Activated CD8-positive, alpha-beta memory T cell treated with anti-CD3 and anti-CD28 coated beads for 1 hour (primary cell): ENCODE measurements at places on chromosomes 2 and 18.

- no peak for DNase-seq
Observed at GRCh38 chr2:236587861-236588815, 18.5 kb downstream of the ACKR3 start.

DNA sequence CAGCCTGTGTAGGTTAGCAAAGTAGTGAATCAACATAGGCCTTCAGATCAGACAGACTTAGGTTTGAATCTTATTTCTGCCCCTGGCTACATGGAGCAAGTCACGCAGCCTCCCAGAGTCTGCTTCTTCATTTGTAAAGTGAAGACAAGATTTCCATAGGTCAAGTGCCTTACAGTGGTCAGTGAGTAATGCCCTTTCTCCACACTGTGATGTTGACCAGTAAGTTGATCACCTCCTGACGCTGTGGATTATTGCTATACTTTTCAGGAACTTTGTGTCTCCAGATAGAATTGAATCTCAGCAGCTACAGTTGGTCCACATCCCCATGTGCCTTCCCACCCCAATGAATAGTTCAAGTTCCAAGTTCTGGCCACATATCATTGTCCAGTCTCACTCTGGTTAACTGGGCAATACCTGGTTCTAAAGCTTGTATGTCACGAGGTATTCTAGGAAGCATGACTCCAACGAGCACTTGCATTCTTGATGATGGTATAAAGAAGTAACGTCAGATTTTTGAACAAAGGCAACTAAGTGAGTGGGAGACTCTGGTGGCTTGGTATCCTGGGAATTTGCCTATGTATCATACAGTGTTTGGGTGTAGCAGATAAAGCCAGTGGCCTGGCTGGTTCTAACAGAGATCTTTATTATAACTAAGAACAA, 2.1 kb upstream of the CLIP4 start:
- DNase-seq, result no peak

DNA sequence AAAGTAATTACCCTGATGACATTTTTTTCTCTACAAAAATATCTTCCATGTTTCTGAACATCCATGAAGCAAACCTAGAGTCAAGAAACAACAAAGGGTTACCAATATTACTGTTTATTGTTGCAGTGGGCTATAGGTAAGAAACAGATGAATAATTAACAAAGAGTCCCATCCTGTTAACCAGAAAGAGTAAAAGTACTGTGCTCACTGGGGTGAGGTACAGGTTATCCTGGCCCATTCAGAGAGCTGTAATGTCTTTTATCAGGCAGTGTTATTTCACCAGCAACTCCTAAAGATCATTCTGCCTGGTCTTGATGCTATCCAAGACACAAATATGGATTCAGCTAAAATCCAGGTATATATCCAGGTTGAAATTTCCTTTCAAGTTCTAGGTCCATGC, 754.9 kb downstream of the SATB2 start:
- no peak for DNase-seq

- DNase-seq, result no peak
Observed at GRCh38 chr2:145597006-145597405, 1077.1 kb upstream of the ZEB2 start.

DNA sequence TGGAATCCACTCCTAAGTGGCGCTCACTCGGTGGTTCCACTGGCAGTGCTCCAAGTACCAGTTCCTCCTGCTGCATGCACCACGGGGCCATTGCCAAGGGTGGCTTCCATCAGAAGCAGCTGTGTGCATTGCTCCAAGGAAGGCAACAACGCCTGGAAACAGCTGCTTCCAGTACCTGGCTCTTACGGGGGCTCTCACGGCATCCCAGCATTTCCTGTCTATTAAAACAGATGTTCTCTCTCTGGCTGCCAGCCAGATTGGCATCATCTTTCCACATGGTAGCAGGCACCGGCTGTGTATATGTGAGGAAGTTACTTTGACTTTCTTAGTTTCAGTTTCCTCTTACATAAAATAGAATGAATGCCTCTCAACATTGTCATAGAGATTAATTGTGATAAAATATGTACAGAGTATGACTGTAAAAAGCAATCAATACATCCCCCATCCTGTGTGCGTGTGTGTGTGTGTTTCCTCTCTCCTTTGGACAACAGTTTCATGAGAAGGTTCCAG, 84.9 kb downstream of the CMPK2 start:
- DNase-seq, result no peak

DNA sequence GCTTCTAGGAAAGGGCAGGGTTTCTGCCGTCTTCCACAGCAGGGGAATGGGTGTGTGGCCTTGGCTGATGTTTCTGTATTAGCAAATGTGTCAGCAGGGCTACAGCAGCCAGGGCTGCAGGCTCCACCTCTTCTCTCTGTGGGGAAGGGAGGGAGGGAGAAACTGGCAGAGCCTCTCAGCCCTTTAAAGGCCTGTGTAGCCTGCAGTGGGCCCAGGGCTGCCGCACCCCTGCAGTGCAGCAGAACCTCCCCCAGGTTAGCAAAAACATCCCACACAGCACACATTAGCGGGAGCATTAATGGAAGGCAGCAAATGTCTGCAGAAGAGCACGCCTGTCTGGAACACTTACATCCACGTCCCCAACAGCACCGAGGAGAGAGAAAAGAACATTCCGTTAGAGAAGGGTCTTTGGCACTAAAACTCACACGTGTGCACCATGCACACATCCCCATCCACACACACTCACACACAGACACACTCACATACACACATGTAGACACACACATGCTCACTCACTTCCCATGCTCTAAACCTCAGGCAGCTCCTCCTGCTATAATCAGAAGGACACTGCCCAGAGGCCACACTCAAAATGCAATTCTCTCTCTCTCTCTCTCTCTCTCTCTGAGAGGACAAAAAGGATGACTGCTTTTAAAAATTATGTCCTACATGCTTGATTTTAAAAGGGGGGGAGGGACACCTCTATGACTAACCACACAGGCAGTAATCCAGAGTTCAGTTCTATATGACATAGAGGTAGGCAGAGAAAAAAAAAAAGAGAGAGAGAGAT, 24.1 kb downstream of the MRPL35 start:
- DNase-seq, result no peak

DNA sequence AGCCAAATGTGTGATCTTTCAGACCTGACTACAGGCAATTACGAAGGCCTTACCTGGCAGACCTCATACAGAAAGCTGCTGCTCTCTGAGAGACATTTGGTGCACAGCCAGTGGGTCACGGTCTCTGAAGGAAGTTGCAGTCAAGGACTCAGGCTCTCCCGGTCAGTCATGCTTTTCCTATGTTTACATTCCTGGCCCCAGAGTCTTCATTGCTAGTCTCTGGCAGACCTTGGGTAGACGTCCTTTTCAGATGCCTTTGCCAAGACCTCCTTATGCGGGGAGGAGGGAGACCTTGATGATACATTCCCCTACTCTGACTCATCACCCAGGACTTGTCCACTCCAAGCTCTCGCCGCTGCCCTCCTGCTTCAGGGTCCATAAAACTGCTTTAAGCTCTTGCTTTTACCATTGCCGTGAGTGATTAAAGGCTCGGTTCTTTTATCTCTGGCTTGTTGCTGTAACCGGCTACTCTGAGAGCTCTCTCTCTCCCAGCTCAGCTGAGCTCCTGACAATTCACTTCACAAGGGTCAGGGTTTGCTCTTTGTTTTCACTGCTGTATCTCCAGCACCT, 62.0 kb upstream of the SLC35F5 start:
- DNase-seq, result no peak

DNA sequence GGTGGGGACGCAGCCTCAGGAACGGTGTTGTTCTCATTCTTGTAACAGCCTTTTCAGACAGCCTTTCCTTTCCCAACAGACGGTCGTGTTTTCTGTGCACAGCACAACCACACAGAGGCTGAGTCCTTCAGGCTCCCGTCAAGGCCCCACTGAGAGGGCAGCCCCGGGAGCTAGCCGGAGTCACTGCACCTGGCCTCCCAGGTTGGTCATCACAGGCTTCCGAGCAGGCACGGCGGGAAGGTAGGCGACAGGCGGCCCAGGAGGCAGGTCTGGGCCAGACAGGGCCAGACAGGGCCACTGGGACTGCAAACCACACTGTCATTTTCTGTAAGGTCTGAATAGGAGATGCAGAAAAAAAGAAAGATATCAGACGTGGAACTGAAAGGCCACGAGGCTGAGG, 570.8 kb downstream of the GALR1 start:
- DNase-seq, result no peak

DNA sequence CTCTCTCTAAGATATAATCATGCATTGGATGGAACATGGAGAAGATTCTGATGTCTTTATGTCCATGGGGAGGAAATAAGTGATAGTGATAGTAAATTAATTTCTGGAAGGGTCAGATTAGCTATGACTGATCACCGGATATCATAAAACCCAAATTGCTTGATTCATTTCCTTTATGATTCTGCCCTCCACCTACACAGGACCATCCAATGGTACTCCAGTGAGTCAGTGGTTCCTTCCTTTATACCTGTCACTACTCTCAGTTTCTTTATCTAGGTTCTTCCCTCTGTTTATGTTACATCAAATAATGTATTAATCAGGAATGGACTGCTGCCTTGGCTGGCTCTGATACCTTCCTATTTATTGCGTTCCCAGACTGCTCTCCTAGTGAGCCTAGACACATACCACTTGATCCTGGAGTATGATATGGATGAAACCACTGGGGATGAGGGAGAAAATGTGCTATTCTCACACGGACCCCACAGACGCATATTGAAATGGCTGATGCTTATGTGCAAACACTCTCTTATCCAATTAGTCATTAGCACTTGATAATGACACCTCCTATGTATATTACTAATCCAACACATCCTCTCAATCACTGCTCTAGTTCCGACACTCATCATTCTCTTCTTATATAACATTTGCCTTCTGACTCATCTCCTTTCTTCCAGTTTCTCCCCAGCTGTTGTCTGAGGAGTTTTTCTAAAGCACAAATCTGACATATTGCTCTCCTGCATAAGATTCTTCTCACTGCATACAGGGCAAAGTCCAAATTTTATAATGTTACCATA, 315.6 kb downstream of the INSIG2 start:
- no peak for DNase-seq

DNA sequence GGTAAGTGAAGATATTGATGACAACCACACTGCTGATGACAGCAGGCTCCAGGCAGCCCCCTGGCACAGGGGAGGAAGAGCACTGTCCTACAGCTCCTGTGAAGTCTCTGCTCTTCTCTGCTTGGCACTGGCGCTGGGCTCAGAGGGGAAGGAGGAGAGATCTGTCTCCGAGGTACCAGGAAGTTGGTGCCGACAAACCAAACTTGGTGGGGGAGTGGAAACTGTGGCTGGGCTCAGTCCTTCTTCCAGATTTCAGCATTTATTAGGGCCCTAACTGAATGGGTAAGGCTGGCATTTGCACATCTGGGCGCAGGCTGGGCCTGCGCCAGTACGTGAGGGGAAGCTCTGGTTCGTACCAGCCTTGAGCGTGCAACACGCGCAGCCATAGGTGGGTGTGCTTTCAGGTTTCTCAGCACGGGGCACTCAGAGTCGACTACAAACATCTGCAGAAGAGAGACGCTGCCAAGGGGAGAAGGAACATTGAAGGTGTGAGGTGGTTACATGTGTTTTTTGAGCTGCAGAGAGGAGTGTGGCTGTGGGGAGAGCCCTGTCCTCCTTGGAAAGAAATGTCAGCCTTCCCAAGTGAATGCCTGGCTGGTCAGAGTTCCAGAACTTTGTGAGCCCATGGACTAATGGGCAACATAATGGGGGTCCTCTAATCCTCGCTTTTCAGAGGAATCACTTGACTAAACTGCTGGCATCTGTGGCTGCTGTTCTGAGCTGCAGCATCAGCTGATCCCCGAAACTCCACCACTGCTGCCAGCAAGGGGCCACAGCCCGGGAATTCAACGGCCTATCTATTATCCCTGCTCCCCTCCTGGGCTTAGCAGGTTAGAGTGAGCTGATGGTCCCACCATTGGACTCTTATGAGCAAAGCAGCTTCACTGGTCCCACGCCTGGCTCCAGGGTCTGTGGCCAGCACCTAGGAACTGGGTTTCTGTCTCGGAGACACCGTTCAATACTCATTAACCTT, 55.2 kb upstream of the SEMA4C start:
- DNase-seq, result peak; percentile 23

DNA sequence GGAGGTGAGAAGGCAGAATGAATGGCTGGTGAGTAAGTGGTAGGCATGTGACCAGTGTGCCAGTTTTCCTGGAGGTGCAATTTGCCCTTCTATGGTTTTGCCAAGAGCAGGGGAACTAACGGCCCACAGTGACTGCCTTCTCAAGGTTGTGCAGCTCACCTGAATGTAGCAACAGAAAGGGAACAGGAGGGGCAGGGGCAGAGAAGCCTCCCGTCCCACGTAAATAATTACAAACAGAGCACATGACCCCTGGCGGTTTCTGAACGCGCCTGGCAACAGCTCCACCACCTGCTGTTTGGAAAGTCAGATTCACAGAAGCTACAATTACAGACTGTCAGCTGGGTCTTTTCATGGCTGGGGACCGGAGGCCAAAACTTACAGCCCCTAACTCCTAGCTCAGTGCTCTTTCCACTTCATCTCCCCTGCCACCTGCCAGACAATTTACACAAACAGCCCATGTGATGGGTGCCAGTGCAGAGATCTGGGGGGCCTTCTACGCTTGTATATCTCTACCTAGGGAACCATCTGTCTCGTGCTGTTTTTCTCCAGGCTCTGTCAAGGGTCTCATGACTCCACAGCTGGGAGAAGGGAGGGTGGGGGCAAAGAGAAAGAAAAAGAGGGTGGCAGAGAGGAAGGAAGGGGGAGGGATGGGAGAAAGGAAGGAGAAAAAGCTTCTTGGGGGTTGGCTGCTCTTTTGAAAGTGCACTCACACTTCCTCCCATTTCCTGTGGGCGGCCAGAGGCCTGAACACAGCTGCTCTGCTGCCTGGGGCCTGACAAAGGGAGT, 69.6 kb downstream of the POLR1A start:
- DNase-seq, result peak; percentile 53

- DNase-seq, result no peak
Observed at GRCh38 chr2:11719230-11719977, 27.0 kb upstream of the LPIN1 start.

- DNase-seq, result no peak
Observed at GRCh38 chr2:31057691-31058090, 80.5 kb downstream of the GALNT14 start.

GRCh38 chr2:84102274-84102673, 356.8 kb downstream of the SUCLG1 start:
- no peak for DNase-seq

- no peak for DNase-seq
Observed at GRCh38 chr2:128386066-128386465, 67.4 kb upstream of the HS6ST1 start.
